ENCODE measurements at places on chromosomes 4 and X.

DNA sequence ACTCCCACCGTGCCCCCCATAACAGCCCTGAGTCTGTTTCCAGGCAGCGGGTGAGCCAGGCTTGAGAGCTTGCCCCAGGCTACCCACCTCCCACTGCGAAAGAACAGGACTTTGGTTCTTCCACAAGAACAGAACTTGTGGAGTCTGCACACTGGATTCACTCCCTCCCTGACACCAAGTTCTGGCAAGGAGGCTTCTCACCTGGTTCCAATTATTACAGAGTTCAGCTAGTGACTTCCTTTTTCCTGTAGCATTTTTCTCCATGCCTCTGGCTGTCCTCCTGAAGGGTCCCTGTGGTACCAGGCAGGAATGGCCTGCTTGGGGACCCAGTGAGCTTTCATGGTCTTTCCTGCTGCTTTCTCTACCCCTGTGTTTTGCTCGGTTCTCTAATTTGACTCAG, 208.6 kb upstream of the SFRP2 start:
- DNase-seq, result no peak

DNA sequence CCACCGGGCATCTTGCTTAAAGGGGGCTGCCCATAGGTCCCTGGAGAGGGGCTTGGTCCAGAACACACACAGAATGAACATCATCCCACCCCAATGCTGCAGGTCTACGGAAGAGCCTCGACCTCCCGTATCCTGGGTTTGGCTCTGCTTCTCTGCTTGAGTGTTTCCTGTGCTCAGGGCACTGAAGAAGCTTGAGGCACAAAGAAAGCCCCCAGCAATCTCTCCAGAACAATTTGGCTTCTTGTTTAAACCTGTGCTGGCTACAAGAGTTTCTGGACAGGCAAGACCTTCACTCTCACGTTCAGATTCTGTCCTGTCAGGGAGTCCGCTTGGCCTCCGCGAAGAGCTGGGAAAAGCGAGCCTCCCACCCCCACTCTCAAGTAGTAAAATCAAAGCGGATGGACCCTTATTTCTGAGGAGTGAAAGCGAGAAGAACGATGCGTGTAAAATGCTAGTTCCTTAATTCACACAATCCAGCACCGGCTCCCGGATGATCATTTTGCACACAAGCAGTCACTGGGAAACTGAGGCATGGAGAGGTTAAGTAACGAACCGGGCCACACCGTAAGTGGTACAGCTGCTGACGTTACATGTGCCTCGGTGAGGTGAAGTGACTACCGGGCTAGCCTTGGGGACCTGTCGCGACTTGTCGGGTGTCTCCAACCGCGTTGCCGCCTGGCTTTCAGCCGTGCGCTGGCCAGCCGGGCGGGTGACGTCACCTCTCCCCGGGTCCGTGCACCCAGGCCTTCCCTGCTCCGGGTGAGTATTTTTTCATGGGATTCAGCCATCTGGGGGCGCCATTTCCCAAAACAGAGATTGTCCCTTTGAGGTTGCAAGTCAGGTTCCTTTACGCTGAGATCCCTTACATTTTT, 3.1 kb upstream of the SFRP2 start:
- no peak for DNase-seq

GRCh38 chr4:132956962-132957361, 192.1 kb upstream of the PCDH10 start:
- DNase-seq, result no peak

DNA sequence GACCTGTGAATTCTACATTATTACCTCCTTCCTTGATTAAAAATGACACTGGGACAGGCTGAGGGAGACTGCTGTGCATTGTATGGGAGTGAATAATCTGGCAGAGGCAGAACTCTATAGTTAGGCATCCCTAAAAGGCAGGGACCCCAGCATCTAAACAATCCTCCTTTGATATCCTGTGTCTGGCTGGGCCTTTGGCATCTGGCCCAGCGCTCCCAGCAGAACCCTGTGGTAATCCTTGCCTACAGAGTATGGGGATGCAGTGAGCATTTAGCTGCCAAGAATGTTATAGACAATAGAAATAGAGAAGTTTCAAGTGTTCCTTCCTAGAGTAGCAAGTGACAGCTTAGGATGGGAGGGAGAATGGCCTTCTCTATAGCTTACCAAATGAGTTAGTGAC, 38.5 kb downstream of the ZCCHC12 start:
- DNase-seq, result no peak

DNA sequence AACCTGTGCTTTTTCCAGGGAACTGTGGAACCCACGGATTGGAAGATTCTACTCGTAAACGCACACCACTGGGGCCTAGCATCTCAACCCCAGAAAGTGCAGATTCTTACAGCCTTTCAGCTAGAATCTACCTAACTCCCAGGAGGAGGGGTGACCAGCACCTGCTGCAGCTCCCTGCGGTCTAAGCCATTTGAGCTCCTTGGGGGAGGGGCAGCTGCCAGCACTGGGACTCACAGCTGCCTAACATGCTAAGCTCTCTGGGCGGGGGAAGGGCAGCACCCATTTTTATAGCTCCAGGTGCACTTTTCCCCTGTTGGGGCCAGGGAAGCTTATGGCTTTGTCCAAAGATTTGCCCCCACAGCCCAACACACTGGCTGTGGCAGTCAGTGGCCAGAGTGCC, 595.7 kb upstream of the EPHA5 start:
- DNase-seq, result no peak

DNA sequence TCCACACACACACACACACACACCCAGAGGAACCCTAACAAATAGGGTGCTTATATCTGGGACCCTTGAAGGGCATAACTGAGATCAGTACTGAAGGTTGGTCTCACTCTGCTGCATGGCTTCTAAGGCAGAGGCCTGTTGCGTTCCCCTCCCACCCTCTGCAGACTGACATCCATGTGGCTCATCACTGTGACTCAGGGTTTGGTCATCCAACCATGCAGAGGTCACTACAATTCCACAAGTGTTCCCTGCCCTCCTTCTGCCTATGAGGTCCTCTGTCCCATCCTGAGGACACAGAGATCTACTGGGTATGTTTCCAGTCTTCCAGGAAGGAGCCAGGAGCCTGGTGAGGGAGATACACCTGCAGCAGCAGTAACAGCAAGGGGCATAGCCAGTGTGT, 55.8 kb downstream of the XAGE2 start:
- DNase-seq, result no peak

DNA sequence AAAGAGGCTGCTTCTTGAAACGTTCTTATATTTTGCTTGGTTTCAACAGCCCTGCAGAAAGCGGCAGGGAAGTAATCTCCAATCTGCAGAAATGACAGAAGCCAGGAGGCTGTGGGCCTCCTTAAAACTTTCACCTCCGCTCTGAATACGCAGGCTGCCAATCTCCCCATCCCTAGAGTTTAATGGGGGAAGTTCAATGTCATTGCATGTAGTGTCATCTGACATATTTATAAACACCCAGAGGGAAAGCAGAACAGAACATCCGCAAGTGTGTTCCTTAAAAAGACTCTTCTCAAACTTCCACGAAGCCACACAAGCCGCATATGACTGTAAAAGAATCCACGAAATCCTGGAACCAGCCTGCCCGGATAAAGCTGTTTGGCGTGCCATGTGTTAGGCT, 148.8 kb upstream of the TBL1X start:
- DNase-seq, result no peak

DNA sequence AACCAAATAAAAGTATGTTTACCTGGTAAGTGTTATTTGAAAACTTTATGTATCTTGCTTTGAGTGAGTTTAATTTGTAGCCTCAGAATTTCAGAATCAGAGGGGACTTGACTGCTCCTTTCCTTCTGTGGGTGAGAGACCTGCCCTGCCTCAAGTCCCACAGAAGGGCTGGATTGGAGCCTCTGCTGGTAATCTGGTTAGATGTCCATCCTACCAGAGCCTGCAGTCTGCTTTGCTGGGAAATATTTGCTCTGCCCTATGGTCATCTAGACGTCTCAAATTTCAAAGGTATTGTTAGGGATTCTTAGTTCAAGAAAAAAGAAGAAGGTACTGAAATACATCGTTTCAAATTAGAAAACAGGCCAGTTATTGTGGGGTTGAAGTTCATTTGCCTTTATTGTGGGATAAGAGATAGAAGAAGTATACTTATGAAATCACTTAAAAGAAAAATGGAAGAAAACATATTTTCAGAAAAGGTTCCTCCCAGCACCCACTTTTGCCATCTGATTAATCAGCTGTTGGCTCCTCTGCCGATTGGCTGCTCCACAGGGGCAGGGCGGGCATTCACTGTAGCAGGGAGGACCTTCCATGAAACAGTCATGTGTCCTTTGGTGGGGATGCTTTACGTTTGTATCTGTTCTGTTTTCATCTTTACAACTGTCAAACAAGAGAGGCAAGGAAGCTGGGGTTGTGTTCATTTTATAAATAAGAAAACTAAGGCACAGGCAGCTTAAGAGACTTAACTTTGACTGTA, 73.3 kb upstream of the TLR2 start:
- no peak for DNase-seq

DNA sequence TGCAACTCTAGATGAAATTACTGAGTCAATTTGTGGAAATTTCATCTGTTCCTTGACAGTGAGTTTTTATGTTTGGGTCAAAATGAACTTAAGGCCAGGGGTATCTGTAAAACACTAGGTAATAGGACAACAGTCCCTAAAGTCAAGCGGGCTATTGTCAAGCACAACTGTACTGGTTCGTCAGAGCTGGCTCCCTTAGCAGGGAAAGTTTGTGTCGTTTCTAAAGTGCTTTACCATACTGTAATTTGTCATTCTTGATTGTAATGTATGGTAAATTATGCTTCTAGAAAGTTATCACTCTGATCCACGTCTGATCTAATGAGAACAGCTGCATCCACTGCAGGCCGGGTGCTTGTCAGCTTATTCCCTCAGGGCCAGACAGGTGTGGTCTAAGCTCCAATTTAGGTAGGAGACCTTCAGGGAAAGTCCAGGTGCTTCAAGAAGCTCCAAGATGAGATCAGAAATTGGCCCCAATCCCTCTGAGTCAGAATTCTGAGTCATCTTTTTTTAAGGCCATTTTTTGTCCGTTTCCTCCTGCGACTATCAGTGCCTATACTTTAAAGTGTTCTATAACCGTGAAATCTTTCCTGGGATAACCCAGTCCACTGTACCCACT, 92.2 kb downstream of the PALLD start:
- DNase-seq, result no peak

GRCh38 chr4:40713798-40714197, 36.0 kb upstream of the NSUN7 start:
- DNase-seq, result no peak

GRCh38 chr4:180394312-180394711, 1848.9 kb upstream of the TENM3 start:
- no peak for DNase-seq

DNA sequence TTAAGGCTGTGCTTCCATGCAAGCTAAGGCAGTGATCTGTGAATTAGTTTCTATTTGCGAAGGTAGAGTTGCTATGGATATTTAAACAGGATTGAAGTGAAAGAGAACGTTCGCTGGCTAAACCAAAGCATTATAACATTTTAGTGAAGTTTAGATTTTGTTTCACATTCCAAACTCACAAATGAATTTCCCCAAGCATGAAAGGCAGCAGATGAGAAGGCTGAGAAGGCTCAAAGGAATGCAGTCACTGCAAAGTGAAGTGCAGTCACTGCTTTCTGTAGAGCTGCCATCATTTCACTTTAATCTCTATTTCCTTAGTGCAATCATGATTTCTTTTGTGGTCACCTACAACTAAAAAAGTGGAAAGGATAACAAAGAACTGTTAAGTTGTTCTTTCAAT, 334.7 kb upstream of the NR3C2 start:
- no peak for DNase-seq

DNA sequence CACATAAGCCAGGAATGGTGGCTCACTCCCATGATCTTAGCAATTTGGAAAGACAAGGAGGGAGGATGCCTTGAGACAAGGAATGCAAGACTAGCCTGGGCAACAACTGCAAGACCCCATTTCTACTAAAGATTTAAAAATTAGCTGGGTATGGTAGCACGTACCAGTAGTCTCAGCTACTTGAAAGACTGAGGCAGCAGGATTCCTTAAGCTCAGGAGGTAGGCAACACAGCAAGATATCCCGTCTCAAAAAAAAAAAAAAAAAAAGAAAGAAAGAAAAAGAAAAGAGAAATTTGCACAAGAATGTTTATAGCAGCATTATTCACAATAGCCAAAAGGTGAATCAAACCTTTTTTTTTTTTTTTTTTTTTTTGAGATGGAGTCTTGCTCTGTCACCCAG, 29.7 kb downstream of the PDS5A start:
- DNase-seq, result no peak

GRCh38 chr4:139241086-139241783, 38.8 kb downstream of the MGARP start:
- DNase-seq, result no peak

- no peak for DNase-seq
Measured at GRCh38 chr4:153755186-153755585, 4.6 kb downstream of the RNF175 start.

GRCh38 chr4:165774326-165774725, 98.7 kb upstream of the TLL1 start:
- DNase-seq, result no peak

- no peak for DNase-seq
Measured at GRCh38 chr4:15414551-15415091, 13.2 kb upstream of the C1QTNF7 start.

DNA sequence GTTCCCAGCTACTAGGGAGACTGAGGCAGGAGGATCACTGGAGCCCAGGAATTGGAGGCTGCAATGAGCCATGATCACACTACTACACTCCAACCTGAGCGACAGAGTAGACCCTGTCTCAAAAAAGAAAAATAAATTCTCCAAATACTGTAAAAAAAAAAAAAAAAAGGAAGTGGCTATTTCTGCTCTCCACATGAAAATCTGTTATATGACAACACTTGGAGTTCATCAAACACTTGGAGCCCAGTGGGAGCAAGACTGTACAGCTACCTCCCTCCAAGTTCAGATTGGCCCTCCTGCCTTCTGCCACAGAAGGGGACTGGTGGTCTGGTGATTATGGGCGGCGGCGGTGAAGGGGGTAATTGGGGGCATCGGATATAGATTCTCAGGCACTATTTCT, 9.0 kb upstream of the CLDN34 start:
- no peak for DNase-seq

GRCh38 chr4:7645158-7645557, 210.4 kb upstream of the PSAPL1 start:
- no peak for DNase-seq

DNA sequence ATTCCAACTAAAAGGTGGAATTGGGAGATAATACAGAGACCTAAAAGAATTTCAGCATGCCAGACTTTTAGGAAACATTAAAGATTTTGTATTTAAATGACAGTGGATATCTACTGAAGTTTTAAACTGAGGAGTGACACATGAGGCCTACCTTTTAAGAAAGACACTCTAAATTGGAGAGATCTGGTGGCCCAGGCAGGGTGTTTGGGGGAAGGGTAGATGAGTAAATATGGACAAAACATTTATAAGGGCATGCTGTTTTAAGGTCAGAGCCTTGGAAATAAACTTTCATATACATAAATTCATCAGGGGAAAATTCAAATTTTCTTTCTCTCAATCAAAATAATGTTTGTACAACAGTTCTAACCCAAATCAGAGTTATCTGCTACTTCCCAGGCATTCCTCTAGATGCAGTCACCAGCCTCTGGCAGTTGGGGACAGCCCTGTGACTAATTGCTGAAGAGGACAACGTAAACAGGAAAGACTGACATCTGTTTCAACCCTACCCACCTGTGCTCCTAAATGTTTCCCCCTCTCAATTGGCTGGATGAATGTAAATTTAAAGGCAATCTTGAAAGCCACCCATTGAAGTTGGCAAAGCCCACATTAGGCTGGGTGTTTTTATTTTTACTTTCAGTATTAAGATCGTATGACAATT, 1646.9 kb upstream of the ADGRL3 start:
- DNase-seq, result no peak

Measured in activated CD4-positive, CD25-positive, alpha-beta regulatory T cell treated with anti-CD3 and anti-CD28 coated beads, Interleukin-2, amount 50 U/mL, for 72 hours (primary cell).